Stimulated activated CD8-positive, alpha-beta memory T cell treated with anti-CD3 and anti-CD28 coated beads, Interleukin-2, amount 100 ng/mL, for 48 hours (primary cell): ENCODE measurements at places on chromosomes 16 and 17.

DNA sequence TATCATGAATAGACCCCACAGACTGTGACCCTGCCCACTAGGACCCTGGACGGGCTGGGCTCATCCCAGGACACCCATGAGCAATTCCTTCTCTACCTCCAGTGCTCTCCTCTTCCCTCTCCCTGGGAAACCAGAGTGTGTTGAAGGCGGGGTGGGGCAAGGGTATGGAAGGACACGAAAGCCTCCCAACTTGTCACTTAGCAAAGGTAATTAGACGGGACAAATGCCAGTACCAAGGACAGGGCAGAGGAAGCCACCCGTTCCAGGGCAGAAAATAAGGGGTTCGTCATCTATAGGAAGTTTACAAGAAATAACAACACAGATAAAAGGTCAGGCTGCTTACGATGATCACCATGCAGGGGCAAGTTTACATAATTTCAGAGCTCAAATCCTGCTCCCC lies 4.9 kb upstream of the EPX start:
- DNase-seq: no peak

- DNase-seq: no peak
These were observed 18.0 kb downstream of the PIEZO1 start for GRCh38 chr16:88766975-88767374.

DNA sequence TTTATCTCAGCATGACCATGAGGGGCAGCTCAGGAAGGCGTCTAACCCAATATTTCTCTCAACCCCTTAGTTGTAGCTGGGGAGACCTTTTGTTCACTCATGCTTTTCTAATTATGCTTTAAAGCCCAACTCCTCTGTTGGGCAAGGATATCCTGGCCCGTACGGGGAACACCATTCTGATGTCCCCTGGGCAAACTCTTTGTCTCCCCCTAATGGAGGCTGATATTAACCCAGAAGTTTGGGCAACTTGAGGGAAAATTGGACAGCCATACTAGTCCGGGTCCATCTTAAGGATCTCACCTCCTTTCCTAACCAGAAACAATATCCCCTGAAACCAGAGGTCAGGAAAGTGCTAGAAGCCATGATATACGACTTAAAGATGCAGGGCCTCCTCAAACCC lies 143.7 kb upstream of the COX10 start:
- no peak for DNase-seq

GRCh38 chr17:75941442-75941819 lies 589 bp upstream of the FBF1 start:
- no peak for DNase-seq

DNA sequence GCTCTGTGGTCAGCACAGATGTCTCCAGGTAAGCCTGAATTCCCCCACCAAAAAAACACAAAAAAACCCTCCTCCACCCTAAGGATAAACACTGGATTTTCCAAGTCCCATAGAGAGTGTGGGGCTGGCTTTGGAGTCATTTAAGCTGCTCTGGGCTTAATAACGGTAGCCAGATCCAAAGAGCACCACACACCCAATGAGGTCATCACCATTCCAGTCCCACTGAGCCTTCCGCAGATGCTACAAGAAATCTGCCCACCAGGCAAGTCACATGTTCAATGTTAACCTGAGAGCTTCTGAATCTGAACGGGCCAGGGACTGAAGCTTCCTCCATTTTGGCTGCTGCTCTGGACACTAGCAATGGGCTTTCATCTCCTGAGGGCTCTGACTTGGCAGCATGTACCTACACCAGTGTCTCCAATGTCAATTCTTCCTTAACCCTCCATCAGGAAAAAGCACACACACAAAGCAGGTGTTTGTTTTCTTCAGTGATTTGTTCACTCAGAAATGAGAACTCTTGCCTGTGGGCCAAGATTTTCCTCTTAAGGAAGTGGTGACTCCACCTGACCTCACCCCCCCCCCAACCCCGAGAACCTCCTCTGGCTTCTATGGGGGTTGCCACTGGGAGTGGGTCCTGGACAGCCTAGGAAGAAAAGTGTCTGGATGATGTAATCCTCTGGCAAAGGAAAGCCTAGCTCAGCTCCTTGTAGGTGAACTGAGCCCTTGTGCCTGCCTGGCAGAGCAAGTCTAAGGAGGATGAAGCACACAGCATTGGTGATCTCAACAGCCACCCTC lies 220.1 kb downstream of the FOXL1 start:
- no peak for DNase-seq

- no peak for DNase-seq
These were observed 3.0 kb downstream of the NUBP2 start for GRCh38 chr16:1785846-1786170.

DNA sequence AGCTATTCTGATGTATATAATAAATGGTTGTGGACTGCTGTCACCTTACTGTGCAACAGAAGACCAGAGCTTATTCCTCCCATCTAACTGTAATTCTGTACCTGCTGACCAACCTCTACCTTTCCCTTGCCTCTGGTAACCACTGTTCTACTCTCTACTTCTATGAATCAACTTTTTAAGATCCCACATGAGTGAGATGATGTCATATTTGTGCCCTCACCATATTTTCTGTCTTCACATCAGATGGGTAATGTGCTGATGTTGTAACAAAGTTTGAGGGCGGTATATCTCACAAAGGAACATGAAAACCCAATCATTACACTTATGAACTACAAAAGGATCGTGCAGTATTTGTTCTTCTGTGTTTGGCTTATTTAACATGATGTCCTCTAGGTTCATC lies 16.8 kb downstream of the BRD7 start:
- no peak for DNase-seq

- no peak for DNase-seq
These were observed 29.4 kb downstream of the TANC2 start for GRCh38 chr17:62995377-62995885.

GRCh38 chr17:27384726-27385125 lies 71.5 kb upstream of the KSR1 start:
- no peak for DNase-seq

DNA sequence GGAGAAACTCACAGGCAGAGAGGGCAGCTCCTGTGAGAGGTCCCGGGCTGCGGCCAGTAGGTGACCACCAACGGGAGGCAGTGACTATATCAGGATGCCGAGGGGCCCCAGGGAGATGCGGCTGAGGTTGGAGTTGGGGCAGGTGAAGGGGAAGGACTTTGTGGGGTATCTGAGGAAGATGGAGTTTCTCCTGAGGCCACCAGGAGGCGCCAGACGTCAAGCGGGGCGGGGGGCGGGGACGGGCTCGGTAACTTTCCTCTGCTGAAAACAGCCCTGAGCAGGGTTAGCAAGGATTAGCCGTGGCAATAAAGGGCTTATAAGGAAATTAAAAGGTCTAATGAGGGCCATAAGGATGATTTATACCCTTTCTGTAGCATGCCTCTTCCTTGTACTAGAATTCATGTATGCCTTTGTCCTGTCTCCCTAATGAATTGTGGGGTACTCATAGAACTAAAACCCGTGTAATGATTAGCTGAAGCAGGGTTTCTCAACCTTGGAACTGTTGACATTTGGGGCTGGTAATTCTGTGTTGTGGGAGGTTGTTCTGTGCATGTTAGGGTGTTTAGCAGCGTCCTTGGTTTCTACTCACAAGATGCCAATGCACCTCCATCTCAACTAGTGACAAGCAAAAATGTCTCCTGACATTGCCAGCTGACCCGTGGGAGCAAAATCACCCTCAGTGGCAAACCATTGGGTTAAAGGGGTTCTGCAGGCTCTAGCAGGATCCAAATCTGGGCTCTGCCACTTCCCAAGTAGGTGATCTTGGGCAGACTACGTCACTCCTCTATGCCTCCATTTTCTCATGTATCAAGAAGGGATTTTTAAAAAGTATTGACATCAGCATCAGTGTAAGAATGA lies 74.8 kb upstream of the GRIN2A start:
- DNase-seq: peak; percentile 2

- DNase-seq: no peak
These were observed 49.1 kb upstream of the GPRC5B start for GRCh38 chr16:19933740-19934139.

GRCh38 chr16:2364638-2365210 lies 24.2 kb upstream of the ABCA3 start:
- DNase-seq: no peak

DNA sequence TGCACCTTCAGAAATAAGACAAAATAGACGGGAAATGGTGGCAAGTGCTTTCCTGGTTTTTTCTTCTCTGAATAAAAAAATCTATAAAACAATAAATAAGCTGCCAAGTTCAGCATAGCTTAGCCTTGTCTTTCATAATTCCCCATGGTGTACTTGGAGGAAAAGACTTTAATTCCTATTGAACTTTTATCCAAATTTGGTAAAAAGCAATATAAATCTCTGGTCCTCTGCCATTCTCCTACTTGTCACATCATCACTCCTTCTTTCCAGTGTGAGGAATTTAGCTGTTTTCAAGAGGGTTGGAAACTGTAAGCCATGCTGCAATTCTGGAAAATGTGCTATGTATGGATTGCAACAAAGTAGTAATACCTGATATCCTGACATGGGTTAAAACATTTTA lies 551.8 kb upstream of the KIF2B start:
- no peak for DNase-seq

- no peak for DNase-seq
These were observed 99.8 kb downstream of the CPPED1 start for GRCh38 chr16:12703935-12704334.

DNA sequence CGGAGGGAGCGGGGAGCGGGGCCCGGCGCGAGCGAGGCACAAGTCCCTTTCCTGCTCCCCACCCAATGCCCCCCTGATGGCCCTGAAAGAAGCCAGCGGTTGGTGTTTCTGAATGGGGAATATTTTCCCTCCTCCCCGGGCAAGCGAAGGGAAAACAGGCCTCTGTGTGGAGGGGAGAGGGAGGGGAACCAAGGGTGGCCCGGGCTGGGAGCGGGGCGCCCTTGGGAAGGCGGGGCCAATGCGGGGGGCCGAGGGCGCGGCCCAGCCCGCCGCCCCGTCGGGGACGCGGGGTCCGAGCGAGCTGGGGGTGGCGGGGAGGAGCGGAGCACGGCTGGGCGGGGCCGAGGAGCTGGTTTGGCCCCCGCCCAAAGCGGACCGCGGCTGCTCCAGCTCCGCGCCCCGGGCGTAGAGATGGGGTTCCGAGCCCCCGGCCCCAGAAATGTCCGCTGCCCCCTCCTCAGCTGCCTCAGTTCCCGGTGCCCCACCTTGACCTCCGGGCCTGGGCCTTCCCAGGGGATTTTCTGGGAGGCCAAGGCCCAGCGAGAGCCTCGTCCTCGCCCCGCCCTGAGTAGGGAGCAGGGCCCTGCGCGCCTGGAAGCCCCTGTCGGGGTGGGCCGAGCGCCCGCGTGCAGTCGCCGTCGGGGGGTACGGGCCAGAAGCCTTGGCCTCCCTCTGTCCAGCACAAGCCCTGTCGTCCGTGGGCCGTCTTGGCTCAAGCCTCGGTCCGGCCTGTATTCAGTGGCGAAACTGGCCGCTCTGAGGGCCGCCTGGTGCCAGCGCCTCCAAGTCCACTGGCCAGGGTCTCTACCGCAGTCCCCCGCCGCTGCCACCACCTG lies 3.9 kb upstream of the HEXIM1 start:
- peak; percentile 26 for DNase-seq

DNA sequence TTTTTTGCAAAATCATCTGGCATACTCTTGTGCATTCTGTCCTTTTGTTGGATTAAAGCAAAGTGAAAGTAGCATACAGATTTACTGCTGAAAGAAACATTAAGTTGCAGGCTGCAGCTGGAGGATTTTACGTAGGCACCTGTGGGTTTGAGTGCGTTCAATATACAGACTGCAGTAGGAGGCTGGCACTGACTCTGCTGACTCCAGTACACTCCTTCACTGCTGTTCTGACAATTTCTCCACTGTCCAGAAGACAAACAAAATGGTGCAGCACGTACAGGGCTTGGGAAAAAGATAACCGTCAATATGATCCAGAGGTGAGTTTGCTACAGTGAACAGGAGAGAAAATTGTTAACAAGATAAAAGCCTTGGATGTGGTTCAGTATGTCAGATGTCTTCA lies 73.3 kb downstream of the TANC2 start:
- no peak for DNase-seq

- DNase-seq: no peak
These were observed 7.1 kb downstream of the CTRB1 start for GRCh38 chr16:75225678-75226515.

DNA sequence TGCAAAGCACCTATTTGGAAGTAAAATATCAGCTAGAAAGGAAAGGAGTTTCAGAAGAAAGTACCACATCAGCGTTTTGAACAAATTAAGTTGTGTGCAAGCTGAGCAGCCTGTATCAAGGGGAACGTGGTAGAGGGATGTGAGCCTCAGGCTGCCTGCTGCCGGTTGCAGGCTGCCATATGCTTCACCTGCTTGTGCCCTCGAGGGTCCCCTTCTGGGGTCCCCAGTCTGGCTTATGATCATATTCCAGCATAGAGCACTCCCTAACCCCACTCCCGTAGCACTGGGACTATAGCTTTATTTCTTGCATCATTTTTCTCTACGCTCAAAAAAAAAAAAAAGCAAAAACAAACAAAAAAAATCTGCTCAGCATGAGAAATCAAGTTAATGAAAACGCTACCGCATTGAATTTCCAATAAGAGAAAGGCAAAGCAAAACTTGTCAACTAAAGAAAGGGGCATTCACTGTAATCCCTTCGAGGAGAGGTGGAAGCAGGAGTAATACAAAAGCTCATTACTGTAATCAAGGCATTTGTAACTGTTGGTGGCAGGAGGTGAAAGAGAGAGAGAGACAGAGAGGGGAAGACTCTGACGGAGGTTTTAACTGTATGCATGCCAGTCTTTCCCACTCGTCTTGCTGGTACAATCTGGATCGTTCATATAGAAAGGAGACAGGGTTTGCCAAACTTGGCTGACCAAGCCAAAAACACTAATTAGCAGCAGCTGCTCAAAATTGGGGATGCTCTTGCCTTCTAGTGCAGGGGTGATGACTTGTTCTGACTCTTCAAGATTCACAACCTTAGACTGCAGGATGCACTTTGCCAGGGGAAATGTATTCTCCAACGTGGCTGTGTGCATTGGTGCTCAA lies 258.2 kb upstream of the HSBP1 start:
- no peak for DNase-seq

GRCh38 chr16:4347010-4347409 lies 4.1 kb downstream of the PAM16 start:
- DNase-seq: no peak

GRCh38 chr16:1320097-1320496 lies 10.7 kb downstream of the UBE2I start:
- DNase-seq: no peak

- DNase-seq: no peak
These were observed 11.0 kb downstream of the KRT33A start for GRCh38 chr17:41339571-41340172.

DNA sequence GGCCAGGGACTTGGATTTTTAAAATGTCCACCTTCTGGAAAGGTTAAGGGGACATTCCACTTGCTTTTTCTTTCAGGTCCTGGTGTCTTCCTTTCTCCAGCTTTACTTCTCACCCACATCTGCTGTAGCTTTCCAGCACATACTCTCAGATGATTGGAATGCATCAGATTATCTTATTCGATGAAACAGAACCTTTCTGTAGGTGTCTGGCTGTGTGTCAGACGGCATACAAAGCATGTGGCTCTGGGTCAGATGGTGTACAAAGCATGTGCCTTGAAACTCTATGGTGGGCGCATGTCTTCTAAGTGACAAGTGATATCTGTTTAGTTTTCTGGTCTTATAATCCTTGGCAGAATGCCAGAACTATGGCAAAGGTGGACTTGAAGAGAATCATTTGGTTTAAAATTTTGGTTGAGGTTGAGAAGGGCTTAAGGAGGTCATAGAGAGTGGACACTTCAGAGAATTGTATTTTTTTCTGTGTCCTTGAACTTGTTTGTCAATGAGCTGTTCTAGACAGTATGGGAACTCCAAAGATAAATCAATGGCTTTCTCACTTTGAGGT lies 125.3 kb downstream of the FTO start:
- no peak for DNase-seq

- peak; percentile 65 for DNase-seq
These were observed 5.4 kb downstream of the MYO1C start for GRCh38 chr17:1486802-1487695.

GRCh38 chr17:80220054-80220735 lies at the start of the genes SGSH and SLC26A11:
TSS of gene SGSH (minus strand) at chr17:80220333. CDS start at chr17:80220313, 20 bp downstream.
TSS of gene SLC26A11 (plus strand) at chr17:80220427. CDS start at chr17:80221561, 1,134 bp downstream.
- DNase-seq: peak; percentile 63
